Stimulated activated CD8-positive, alpha-beta memory T cell treated with anti-CD3 and anti-CD28 coated beads, Interleukin-4, amount 100 ng/mL, for 48 hours (primary cell): ENCODE measurements at places on chromosomes 16 and 17.

- no peak for DNase-seq
Measured at GRCh38 chr17:44541884-44542581, 15.3 kb upstream of the FZD2 start.

GRCh38 chr16:89121691-89122321 lies 28.2 kb downstream of the ACSF3 start:
- no peak for DNase-seq

- DNase-seq = peak; percentile 86
Measured at GRCh38 chr17:68172461-68172954, 75.3 kb upstream of the AMZ2 start.

GRCh38 chr17:72380737-72381136 lies 259.9 kb downstream of the SOX9 start:
- no peak for DNase-seq

GRCh38 chr16:81243942-81244341 lies 5.5 kb downstream of the BCO1 start:
- no peak for DNase-seq

GRCh38 chr17:17129466-17129865 lies 76.7 kb downstream of the PLD6 start:
- DNase-seq = no peak

DNA sequence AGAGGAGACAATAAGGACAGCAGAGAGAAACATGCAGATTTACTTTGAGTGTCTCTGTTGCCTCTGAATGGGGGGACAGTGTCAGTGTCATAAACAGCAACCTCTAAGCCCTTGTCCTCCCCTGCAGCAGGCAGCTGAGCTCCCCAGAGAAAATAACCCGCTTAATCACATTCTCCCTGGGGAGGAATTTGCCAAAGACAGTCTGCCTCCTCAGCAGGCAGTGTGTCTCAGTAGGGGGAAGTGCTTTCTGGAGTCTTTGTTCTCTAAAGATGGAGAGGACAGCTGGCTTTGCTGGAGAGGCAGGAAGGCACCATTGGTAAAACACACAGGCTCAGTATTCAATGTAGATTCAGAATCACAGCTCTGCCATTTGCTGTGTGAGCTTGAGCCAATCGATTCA lies 16.1 kb downstream of the TEKT5 start:
- DNase-seq = no peak

DNA sequence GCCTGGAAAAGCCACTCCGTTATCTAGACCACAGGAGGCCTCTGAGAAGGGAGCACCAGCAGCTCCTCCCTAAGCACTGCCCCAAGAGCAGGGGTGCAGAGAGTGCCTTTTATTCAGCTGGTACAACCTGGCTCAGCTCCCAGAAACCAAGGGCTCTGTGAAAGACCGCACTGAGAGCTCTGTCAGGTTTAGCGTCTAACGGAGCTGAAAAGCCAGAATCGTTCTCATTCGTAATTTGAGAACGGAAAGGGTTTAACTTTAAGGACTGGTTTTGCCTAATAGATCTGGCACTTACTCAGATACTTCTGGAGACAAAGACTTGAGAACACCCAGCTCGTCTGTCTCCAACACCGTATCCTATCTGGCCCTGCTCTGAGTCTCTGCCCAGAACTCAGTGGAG lies 13.5 kb downstream of the MPG start:
- no peak for DNase-seq

- DNase-seq = peak; percentile 60
Measured at GRCh38 chr16:11105038-11105903, 150.7 kb downstream of the SOCS1 start.

DNA sequence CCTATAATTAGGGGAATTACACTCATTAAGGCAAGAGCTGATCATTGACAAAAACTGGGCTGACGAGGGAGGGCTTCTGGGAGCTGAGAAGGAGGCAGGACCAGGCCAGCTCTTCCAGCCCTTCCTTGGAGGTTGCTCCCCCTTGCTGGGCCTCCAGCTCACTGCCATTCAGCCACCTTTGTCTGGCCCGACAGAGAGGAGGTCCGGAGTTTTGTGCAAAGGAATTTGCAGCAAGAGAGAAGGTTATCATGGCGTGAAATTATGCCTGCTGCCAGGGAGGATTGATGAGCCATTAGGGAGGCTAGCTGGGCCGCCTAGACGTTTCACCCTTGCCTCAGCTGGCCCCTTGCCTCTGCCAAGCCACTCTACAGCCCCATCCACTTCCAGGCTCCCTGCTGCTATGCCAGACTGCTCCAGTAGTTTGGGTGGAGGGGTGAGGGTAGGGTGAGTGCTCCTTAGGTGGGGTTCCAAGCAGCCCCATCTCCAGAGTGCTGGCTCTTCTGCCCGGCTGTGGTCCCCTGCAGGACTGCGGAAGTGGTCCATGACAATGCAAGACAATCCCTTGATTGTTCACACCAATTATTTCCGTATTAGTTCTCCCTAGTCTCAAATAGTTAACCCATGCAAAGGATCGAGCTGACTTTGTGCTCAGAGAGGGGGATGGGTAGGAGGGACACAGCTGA lies 17.1 kb upstream of the PHF12 start:
- no peak for DNase-seq

DNA sequence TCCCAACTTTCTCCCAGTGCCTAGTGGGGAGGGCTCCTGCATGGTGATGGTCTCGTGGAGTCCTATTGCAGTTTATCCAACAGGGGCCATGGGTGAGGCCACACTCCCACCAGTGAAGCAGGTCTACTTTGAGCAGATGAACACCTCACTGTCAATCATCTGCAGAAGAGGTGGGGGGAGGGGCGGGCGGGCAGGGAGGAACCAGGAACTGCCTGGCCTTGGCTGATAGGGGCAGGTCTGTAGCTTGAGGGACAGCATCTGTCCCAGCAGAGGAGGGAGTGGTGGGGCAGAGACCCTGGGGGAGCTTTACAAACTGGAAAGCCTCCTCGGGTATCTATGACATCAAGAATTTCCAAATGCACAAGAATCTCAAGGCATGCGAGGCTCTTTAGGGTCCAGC lies 58.7 kb upstream of the ZNF423 start:
- DNase-seq = no peak

GRCh38 chr17:8969901-8970300 lies 4.4 kb upstream of the PIK3R5 start:
- DNase-seq = no peak

GRCh38 chr16:23595246-23595950 lies 718 bp downstream of the NDUFAB1 start:
- no peak for DNase-seq

DNA sequence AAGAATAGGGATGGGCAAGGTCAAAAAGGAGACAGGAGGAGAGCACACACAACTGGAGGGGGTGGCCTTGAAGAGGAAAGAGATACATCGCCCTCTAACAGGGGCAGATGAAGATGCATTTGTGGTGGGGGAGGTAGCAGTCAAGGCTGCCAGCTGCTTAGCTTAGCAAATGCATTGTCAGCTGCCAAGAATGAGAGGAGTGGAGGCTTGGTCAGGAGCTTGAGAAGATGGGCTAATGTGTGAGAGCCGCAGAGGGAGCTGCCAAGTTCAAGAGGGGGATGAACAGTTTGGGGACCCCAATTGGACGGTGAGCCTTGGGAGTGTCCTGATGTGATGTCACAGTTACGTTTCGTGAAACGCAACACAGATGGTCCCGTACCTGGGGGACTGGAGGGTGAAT lies 28.9 kb upstream of the GNA13 start:
- no peak for DNase-seq

DNA sequence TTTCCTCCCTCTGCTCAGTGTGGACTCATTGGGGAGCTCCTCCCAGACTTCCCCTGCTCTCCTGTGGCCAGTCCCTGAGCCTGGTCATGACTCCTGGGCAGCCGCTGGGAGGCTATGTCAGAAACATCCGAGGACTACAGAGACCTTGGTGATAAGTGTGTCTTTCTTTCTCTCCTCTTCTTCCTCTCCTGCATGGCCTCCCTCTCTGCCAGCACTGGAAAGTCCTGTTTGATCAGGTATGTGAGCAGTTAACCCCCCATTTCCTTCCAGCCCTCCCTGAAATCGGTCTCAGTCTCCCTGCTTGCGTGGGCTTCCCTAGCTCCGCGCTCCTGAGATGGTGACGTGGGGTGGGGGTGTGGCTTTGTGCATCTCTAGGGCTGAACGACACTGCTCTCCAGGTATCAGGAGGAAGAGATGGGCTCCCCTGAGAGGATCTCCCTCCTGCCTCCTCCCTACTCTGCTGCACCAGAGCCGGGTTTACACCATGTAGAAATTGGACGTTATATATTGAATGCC lies 2.1 kb downstream of the RHBDL3 start:
- DNase-seq = peak; percentile 41

DNA sequence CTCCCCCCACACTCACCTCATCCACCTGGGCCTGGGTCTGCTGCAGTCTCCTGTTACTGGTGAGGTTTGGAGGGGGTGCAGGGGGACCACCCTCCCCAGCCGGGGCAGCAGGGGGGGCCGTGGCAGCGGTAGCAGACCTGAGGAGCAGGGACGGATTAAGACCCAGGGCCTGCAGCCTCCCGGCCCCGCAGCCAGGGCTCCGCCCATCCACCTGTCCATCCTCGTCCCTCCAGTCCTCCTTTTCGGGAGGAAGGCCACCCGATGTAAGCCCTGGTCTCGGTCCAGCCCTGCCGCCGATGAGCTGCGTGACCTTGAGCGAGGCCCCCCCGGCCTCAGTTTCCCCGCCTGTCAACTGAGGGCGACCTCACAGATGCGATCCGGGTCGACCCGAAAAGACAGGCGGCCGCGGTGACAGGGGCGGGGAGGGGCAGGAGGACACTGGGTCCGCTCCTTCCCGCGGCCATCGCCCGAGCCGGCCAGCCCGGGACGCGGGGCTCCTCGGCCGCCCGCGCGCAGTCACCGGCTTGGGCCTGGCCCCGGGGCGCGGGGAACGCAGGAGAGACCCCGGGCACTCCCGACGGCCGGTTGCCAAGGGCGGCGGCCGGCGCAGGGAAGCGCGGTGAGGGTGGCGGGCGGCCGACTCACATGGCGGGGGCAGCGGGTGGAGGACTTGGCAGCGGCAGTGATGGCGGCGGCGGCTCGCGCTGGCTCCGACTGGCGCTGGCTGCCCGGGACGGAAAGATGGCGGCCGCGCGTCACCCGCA lies at the start of gene VAMP2:
Gene VAMP2, minus strand, starts transcription at position 716 of the 764 bp plus-strand sequence. Its CDS starts 69 bp downstream, at position 647.
- peak; percentile 84 for DNase-seq

DNA sequence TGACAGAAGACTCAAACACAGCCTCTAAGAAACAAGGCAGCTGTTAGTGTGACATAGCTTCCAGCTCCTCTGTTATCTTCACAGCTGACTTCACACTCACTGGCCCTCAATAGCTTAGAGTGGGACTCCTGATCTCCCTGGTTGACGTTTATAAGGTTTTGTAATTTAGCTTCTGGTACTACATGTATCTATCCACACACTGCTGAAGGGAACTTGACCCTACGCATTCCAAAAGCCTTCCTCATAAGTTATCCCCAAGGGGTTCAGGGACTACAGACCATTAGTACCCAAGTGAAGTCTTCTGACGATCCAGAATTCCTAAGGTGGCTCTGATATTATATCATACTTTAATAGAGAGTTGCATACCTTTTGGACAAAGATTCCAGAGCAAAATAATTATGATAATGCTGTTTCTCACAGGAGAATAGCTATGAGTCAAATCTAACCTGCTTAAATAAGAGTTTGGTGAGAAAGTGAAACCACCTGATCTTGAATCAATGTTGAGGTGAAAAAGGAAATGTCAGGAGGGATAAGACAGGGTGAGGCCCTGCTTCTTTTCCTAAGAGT lies 14.5 kb downstream of the ACACA start:
- DNase-seq = no peak

GRCh38 chr17:3885271-3885670 lies 7.6 kb downstream of the CAMKK1 start:
- no peak for DNase-seq

- no peak for DNase-seq
Measured at GRCh38 chr17:14873996-14874395, 391.1 kb downstream of the PMP22 start.

GRCh38 chr16:84334058-84334457 lies 34.3 kb upstream of the ATP2C2 start:
- no peak for DNase-seq

DNA sequence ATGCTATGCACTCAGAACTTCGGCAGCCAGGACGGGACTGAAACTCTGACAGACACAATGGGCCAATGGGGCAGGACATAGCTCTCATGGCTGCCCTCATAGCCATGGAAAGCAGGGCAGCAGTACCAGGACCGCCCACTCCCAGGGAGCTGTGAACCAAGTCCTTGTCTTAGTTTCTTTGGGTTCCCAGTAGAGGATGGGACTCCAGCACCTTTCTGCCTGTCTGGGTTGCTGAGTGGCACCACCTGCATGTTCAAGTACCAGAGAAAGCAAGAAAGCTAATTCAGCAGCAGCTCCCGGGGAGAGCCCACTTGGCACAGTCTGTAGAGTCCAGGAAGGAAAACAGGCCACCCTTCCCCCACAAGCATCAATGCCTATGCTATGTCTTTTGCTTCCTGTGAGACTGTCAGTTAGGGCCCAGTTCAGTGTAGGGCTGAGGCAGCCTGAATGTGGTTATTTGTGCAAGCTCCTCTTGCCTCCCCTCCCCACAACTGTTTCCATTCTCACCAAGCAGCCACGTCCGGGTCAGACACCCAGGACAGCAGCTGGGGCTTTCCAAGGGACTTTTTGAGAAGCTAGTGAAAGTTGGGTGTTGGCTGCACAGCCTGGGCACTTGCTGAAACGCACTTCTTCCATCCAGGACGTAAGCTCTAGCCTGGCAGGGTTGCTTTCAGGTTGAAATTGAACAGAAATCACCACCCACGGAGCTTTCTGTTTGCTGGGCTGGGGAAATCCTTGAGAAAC lies 7.8 kb downstream of the SUPT4H1 start:
- peak; percentile 91 for DNase-seq

- no peak for DNase-seq
Measured at GRCh38 chr17:48799069-48799723, 17.8 kb downstream of the TTLL6 start.

DNA sequence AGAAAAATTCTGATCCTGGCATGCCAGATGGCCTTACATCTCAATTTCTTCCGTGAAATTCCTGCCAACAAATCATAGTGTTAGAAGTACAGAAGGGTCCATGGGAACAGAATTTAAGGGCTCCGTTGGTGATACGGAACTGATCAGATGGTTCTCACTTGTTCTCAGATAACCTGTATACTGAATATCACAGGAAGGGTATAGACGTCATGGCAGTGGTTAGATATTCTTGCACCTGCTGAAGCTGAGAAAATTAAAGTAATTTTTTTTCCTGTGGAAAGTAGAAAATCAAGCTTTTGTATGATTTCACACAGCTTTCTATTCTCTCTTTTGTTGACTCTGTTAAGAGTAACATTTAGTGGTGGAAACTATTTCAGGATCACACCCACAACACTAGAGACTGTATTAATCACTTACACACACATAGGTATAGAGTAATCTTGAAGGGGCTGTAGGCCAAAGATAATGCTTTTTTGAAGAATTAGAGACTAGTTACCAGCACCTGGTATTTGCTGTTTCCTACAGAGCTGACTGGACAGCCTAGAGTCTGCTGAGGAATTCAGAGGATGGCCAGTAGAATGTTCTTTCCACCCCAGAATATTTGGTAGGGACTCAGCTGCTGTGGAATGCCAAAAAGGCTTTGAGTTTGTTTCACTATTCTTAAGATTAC lies 7.5 kb downstream of the TENT4B start:
- peak; percentile 12 for DNase-seq
